ENCODE measurements at places on chromosomes 16 and 17.
A peak's percentile ranks its signal among the peaks of the same experiment; 100 is the strongest.

- no peaks in the 10 kb centered on the region for H3K27me3 ChIP-seq
- H3K27ac ChIP-seq, result no peak overlapping the region
- H3K36me3 ChIP-seq, result peaks cover 6% of the 10 kb centered on the region
- no peak for DNase-seq
- no peak overlapping the region for H3K4me3 ChIP-seq
Observed at GRCh38 chr17:82434216-82434565, 15.8 kb upstream of the OGFOD3 start.

- H3K4me3 ChIP-seq, result no peak overlapping the region
- no peak overlapping the region for H3K27ac ChIP-seq
- no peaks in the 10 kb centered on the region for H3K4me1 ChIP-seq
- H3K36me3 ChIP-seq, result no peaks in the 10 kb centered on the region
Observed at GRCh38 chr16:52721331-52721730, 174.4 kb upstream of the TOX3 start.

DNA sequence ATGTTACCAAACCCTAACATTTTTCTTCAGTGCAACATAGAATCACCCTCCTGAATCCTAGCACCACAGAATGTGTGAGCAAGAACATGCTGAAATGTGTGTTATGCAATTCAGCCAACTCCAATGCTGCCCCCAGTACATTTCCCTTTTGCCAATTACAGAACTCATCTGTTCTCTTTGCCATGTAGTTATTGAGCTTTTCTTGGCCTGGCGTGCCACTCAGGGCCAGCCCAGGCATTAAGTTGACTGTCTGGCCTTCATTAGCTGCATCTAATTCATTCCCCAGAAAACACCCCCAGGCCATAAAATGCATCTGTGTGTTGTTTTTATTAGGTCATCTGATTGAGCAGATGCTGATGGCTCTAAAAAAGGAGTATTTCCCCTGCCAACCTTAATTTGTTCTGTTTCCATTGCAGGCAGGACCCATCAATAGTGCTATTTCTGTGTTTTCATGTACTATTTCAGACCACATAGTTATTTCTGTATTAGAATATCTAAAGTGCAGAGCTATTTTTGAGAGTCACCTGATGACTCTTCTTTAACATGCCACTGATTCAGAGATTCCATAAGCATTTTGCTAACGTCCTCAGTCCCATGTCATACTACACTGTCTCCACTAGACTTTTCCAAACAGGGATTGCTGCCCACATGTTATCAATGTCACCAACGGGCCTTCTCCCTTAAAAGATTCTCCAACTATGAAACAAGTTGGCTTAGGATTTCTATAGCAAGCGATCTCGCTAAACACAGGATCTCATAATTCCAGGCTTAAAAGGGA is 969.7 kb downstream of the CDH11 start:
- no peak overlapping the region for H3K27ac ChIP-seq
- no peaks in the 10 kb centered on the region for H3K4me1 ChIP-seq
- no peaks in the 10 kb centered on the region for H3K36me3 ChIP-seq

- no peaks in the 10 kb centered on the region for H3K36me3 ChIP-seq
- no peak for DNase-seq
- H3K4me1 ChIP-seq, result no peaks in the 10 kb centered on the region
- no peaks in the 10 kb centered on the region for H3K27me3 ChIP-seq
- no peak overlapping the region for H3K4me3 ChIP-seq
Observed at GRCh38 chr17:10738521-10739258, 8.9 kb upstream of the TMEM220 start.

- no peaks in the 10 kb centered on the region for H3K27me3 ChIP-seq
- H3K4me1 ChIP-seq, result peaks cover 3% of the 10 kb centered on the region
- H3K4me3 ChIP-seq, result no peak overlapping the region
- no peaks in the 10 kb centered on the region for H3K36me3 ChIP-seq
- H3K27ac ChIP-seq, result no peak overlapping the region
- no peak for DNase-seq
Observed at GRCh38 chr17:21417921-21418320, 41.8 kb downstream of the KCNJ12 start.

GRCh38 chr16:87648698-87649487 is 46.6 kb downstream of the JPH3 start:
- H3K36me3 ChIP-seq, result no peaks in the 10 kb centered on the region
- no peaks in the 10 kb centered on the region for H3K27me3 ChIP-seq
- H3K4me1 ChIP-seq, result no peaks in the 10 kb centered on the region
- no peak overlapping the region for H3K27ac ChIP-seq
- DNase-seq, result no peak

- no peaks in the 10 kb centered on the region for H3K27me3 ChIP-seq
- H3K4me3 ChIP-seq, result no peak overlapping the region
- peaks cover 4% of the 10 kb centered on the region for H3K4me1 ChIP-seq
- no peaks in the 10 kb centered on the region for H3K36me3 ChIP-seq
- no peak for DNase-seq
Observed at GRCh38 chr16:21611556-21612384, 12.4 kb downstream of the METTL9 start.

- H3K4me1 ChIP-seq, result no peaks in the 10 kb centered on the region
- H3K4me3 ChIP-seq, result no peak overlapping the region
- no peak overlapping the region for H3K27ac ChIP-seq
- no peaks in the 10 kb centered on the region for H3K27me3 ChIP-seq
- H3K36me3 ChIP-seq, result no peaks in the 10 kb centered on the region
- no peak for DNase-seq
Observed at GRCh38 chr16:28998837-28999236, 14.0 kb downstream of the LAT start.

GRCh38 chr16:87047221-87048037 is 269.8 kb downstream of the C16orf95 start:
- H3K27ac ChIP-seq, result no peak overlapping the region
- no peaks in the 10 kb centered on the region for H3K4me1 ChIP-seq
- H3K4me3 ChIP-seq, result no peak overlapping the region
- H3K36me3 ChIP-seq, result no peaks in the 10 kb centered on the region

GRCh38 chr17:47877368-47878034 is 18.5 kb upstream of the SP2 start:
- peaks cover 25% of the 10 kb centered on the region for H3K4me1 ChIP-seq
- no peak for DNase-seq
- no peak overlapping the region for H3K27ac ChIP-seq
- no peaks in the 10 kb centered on the region for H3K27me3 ChIP-seq
- H3K4me3 ChIP-seq, result no peak overlapping the region

DNA sequence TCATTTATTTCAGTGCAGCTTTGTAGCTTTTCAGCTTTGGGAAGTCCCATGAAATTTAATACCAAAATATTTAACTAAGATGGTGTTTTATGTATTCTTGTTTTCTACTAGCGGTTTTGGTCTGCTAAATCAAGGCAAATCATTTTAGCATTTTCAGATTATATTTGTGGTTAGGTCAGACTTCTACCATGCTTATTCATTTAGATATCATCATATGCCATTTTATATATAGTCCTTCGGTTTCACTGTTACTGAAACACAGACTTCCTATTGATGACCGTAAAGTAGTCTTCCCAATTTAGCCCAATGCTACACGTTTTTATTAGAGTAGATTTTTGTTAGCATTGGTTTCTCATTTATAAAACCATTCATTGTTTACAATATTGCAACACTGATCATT is 5.5 kb downstream of the DYNLRB2 start:
- no peaks in the 10 kb centered on the region for H3K27me3 ChIP-seq
- no peak overlapping the region for H3K27ac ChIP-seq
- no peak overlapping the region for H3K4me3 ChIP-seq
- H3K4me1 ChIP-seq, result no peaks in the 10 kb centered on the region
- no peaks in the 10 kb centered on the region for H3K36me3 ChIP-seq

GRCh38 chr16:57693550-57693949 is 1.1 kb upstream of the DRC7 start:
- no peak for DNase-seq
- no peak overlapping the region for H3K27ac ChIP-seq
- no peak overlapping the region for H3K4me3 ChIP-seq
- peaks cover 8% of the 10 kb centered on the region for H3K4me1 ChIP-seq
- H3K36me3 ChIP-seq, result no peaks in the 10 kb centered on the region

DNA sequence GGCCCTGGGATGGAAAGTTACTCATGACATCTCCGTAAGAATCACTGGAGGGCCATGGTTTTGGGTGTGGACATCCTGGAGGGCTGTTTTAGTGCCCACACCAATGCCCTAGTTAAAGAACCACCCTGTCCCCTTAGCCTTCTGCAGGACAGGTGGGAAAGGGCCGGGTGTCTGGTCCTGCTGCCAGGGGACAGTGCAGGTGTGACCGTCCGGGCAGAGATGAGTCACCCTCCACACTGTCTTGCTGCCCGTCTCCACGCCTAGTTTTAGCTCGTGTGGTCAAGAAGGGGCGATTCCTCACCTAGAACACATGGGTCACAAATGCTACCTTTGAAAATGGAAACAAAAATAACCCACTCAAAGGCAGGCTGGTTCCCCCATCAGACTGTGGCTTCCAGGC is 17.0 kb downstream of the CEP295NL start:
- DNase-seq, result peak; percentile 38

GRCh38 chr17:43822570-43823190 is 10.3 kb downstream of the MPP3 start:
- H3K27ac ChIP-seq, result no peak overlapping the region
- no peaks in the 10 kb centered on the region for H3K4me1 ChIP-seq
- H3K27me3 ChIP-seq, result no peaks in the 10 kb centered on the region
- H3K4me3 ChIP-seq, result no peak overlapping the region

- H3K4me3 ChIP-seq, result no peak overlapping the region
- peak; percentile 98 for DNase-seq
- no peaks in the 10 kb centered on the region for H3K4me1 ChIP-seq
- H3K27ac ChIP-seq, result no peak overlapping the region
- no peaks in the 10 kb centered on the region for H3K27me3 ChIP-seq
Observed at GRCh38 chr17:43114151-43114552, 11.0 kb downstream of the BRCA1 start.

- DNase-seq, result no peak
- no peak overlapping the region for H3K4me3 ChIP-seq
- H3K27me3 ChIP-seq, result no peaks in the 10 kb centered on the region
- no peak overlapping the region for H3K27ac ChIP-seq
- no peaks in the 10 kb centered on the region for H3K4me1 ChIP-seq
Observed at GRCh38 chr16:79096246-79096645, 504.3 kb downstream of the MAF start.

- H3K27ac ChIP-seq, result no peak overlapping the region
- no peaks in the 10 kb centered on the region for H3K4me1 ChIP-seq
- H3K4me3 ChIP-seq, result no peak overlapping the region
- peak; percentile 84 for DNase-seq
Observed at GRCh38 chr16:50276801-50277555, 10.6 kb downstream of the ADCY7 start.

- H3K4me1 ChIP-seq, result no peaks in the 10 kb centered on the region
- H3K27me3 ChIP-seq, result no peaks in the 10 kb centered on the region
- peaks cover 55% of the 10 kb centered on the region for H3K36me3 ChIP-seq
- H3K4me3 ChIP-seq, result no peak overlapping the region
- no peak for DNase-seq
- H3K27ac ChIP-seq, result no peak overlapping the region
Observed at GRCh38 chr17:43517615-43518386, 28.3 kb downstream of the ETV4 start.

All from trophoblast cell (in vitro differentiated cells and primary cell).